ENCODE measurements at places on chromosomes 16 and 17.
A peak's percentile ranks its signal among the peaks of the same experiment; 100 is the strongest.

GRCh38 chr16:53743149-53743566 is 39.2 kb downstream of the FTO start:
- peak; percentile 55 for DNase-seq

DNA sequence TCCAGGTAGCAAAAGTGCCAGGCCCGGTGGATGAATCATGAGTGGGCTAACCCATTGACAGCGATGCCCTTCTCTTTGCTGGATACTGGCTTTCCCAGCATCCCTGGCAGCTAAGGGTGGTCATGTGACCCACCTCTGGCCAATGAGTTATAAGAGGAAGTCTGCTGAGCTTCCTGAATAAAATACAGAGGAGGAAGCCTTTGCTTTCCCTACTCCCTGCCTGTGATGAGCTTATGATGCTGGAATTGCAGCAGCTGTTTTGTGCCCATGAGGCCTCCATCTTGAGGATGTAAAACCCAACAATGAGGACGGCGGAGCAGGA is 15.0 kb upstream of the ATP2A3 start:
- DNase-seq: no peak

DNA sequence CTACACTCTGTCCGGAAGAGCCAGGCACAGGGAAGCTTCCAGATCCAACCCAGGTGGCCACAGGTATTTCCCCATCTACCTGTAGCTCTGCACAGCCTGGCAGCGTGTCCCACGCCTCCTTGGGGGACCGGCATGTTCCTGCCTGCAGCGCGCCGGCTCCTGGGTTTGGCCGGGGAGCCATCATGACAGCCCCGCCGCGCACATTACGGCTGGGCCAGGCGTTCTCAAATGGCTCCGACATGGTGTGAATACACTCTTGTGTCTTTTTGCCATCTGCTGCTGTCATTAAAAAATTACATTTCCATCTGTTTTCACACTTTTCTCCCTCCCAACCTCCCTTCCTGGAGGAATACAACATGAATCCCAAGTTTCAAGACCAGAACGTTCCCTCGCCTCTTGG is 8.0 kb upstream of the GINS2 start:
- DNase-seq: no peak

DNA sequence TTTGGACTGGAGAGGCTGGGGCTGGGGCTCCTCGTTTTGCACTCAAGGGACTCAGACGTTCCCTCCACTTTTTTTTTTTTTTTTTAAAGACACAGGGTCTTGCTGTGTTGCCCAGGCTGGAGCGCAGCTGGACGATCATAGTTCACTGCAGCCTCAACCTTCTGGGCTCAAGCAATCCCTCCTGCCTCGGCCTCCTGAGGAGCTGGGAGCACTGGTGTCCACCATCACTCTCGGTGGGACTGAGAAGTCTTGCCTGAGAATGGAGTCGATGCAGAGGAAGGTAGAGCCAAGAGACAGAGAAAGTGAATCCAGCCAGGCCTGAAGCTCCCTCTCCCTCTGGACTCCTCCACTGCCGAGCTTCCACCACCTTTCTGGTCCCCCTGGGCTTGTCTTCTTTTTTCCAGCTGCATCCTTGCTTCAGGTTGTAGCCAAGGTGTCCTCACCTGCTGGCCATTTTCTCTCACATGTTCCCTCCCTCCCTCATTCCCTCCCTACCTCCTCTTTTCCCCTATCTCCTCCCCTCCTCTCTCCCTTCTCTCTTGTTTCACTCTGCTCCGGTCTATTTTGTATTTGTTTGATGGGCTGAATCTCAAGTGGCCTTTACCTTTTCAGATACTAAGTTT is 233.8 kb downstream of the SNX29 start:
- DNase-seq: no peak

- peak; percentile 39 for DNase-seq
Measured at GRCh38 chr17:74677558-74678466, 34.9 kb downstream of the CD300LF start.

DNA sequence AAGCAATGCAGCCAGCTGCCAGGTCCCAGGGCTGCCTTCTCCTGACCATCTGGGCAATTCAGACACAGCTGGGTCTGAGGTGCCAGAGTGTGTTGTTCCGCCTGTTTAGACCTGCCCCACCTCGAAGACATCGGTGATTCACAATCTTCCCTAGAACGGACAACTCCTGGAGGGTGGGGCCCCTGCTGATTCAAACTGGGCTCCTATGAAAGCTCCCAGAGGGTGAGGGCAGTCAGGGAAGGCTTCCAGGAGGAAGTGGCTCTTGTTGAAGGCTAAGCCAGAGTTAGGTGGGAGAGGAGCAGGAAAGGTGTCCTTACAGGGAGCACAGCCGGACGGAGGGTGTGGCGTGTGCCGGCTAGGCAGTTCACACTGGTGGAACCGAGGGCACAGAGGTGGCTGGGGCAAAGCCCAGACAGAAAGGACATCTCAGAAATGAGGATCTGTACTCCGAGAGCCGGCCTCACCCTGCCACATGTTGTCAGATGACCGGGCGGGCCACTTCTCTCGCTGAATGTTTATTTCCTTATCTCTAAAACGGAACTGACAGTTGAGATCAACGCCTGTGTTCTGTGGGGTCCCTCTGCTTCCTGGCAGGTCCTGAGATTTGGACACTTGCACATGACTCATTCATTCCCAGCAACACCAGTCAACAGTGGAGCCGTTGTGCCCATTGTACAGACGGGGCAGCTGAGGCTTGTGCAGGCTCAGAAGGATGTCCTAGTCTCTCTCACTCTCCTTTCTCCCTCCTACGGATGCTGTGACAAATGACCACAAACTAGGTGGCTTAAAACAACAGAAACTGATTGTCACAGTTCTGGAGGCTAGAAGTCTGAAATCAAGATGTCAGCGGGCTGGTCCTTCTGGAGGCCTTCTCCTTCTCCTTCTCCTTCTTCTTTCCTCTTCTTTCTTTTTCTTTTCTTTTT is 26.9 kb upstream of the LITAF start:
- peak; percentile 55 for DNase-seq

Measured in NCI-H69 (cell line).